Activated T-helper 1 cell treated with anti-CD3 and anti-CD28 coated beads, Interleukin-2, amount 50 U/mL, for 16 hours (primary cell): ENCODE measurements at places on chromosomes 5 and 9.

GRCh38 chr5:84285641-84286637 lies 98.7 kb downstream of the EDIL3 start:
- no peak for DNase-seq

- no peak for DNase-seq
Measured at GRCh38 chr5:142861011-142861410, 90.8 kb downstream of the ARHGAP26 start.

- no peak for DNase-seq
Measured at GRCh38 chr5:168366116-168366515, 74.7 kb downstream of the WWC1 start.

DNA sequence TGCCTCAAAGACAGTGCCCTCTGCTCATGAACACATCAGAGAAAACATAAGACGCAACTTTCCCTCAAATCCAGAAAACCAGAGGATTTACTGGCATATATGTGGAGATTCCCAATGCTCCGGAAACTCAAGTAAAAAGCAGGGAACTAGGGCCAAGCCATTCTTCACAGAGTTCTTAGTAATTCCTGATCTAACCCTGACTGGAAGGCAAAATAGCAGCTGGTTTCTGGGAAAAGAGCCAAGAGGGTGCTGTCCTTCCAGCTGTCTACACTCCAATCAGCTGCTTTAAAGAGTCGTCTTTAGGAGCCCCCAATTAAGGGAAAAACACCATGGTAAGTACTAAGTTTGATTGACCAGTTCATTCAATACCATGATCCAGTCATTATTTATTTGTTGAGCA lies 49.6 kb downstream of the GNA14 start:
- no peak for DNase-seq

- DNase-seq: no peak
Measured at GRCh38 chr5:34913072-34913471, 2.2 kb downstream of the RAD1 start.

GRCh38 chr5:7321724-7322123 lies 74.2 kb upstream of the ADCY2 start:
- no peak for DNase-seq

DNA sequence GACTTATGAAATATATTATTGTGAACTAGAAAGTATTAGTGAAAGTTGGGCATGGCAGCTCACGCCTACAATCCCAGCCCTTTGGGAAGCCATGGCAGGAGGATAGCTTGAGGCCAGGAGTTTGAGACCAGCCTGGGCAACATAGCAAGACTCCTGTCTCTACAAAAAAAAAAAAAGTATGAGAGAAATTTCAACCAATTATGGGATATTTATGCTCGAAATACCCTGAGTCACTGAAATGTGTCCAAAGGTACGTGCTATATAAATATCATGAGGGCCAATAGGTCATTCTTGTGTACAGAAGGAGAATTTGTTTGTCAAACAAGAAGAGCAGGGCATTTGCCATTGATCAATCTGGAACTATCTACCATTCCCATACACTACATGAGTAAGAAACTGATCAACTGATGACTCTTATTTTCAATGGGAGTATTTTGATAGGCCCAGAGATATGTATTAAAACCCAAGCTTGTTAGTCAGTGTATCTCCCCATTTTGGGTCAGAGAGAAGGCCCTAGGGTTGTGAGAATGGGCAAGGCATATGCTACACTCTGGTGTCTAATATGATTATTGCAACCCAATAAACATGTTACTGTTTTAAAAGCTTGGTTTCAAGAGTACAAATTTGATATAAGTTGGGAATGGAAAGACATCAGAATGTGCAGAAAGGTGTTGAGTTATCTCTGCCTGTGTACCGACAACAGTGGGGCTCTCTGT lies 21.7 kb upstream of the HOMER1 start:
- DNase-seq: no peak

- DNase-seq: no peak
Measured at GRCh38 chr9:87334366-87334765, 163.3 kb upstream of the DAPK1 start.

DNA sequence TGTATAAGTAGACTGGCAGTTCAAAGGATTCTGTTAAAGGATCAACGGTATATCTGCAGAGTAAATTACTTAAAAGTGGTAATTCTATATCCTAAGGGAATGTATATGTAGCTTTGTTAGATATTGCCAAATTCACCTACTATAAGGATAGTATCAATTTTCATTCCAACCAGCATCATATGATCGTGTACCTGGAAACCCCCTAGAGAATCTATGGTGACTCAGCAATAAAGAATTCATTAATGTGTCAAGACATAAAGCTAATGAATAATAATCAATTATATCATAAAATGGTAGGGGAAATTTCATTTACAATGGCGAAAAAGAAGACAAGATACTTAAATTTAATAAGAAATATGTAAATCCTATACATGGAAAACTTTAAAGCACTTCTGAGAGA lies 234.1 kb upstream of the ACTBL2 start:
- DNase-seq: no peak

DNA sequence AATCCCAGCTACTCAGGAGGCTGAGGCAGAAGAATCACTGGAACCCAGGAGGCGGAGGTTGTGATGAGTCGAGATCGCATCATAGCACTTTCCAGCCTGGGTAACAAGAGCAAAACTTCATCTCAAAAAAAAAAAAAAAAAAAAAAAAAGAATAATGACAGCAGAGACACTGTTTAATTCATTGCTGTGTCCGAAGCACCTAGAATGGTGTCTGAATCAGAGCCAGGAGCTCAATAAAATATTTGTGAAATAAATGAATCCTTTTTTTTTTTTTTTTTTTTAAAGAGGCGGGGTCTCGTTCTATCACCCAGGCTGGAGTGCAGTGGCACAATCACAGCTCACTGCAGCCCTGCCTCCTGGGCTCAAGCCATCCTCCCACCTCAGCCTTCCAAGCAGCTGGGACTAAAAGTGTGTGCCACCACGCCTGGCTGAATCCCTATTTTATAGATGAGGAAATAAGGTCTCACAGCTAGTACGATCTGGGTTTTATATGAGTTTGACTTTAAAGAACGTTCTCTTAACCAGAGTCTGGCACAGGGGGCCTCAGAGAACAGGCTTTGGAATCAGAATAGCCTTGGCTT lies 47.8 kb downstream of the THOC3 start:
- DNase-seq: no peak

DNA sequence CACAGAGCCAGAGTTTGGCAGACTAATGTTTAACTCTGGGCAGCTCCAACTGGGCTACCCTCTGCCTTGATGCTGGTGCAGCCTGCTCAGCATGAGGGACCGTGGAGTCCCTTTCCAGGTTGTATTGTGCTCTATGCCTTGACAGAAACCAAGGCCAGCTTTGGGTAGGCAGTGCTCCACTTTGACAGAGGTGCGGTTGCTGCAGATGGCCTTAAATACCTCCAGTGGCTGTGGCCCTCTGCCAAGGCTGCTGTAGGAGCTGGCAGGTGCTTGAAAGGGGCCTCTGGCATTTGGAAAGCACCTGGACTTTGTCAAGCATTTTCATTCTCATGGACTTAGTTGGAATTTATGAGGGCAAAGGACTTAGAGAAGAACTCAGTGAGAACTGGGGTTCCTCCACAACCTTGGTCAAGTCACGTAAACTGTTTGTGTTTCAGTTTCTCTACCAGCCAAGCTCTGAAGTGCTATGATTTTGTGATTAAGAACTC lies 249.7 kb upstream of the ZNF462 start:
- no peak for DNase-seq

DNA sequence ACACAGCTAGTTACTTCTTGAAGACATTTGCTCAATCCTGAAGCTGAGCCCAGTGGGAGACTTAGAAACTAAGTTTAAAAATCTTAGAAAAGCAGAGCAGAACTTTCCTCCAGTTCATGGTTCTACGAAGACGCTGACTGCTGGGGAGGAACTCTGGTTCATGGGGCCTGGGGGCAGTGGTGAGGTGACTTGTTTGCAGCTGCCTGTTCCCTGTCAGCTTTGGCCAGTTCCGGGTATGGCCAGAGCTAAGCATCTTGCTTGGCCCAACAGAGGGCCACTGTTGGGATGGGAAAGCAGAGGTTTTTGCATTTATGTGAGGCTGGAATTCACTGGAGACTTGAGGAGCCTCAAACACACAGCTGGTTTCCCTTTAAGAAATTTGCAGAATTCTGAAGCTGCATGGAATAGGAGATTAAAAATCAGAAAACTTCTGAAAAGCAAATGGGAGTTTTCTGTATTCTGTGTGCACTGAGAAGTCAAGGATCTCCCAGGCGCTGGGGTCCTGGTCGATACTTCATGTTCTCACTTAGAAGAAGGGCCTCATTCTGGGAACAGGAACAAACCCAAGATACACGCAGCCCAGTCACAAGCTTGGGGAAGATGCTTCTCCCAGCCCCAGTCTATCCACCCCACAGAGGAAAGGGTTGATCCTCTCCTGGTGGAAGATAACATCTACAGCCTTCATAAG lies 10.6 kb upstream of the HMHB1 start:
- no peak for DNase-seq

DNA sequence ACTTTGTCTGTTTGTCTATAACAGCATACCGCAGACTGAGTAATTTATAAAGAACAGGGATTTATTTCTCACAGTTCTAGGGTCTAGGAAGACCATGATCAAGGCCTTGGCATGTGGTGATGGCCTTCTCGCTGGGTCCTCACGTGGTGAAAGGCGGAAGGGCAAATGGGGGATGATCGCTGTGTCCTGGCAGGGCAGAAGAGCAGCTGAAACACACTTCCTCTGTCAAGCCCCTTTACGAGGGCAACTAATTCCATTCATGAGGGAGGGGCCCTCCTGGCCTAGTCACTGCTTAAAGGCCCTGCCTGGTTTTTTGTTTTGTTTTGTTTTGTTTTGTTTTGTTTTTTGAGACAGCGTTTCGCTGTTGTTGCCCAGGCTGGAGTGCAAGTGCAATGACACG lies 41.9 kb upstream of the UBTD2 start:
- no peak for DNase-seq

DNA sequence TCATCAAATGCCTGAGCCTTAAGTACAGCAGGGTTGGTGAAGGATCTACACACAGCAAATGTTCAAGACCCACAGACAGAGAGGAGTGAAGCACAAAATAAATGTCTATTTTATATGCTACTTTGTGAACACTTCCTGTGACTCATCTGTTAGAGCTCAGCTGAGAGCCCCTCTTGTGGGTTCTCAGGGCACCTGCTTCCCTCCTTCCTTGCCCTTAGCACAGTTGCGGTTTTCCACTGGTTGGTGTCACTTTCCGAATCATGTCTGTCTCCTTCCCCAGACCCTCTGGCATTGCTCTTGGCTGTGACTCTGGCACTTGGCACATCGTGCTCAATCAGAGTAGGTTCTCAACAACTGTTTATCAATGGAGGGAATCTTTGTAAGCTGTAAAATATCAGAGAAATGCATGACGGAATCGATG lies 128.5 kb upstream of the STC2 start:
- no peak for DNase-seq

GRCh38 chr5:38913714-38914113 lies 67.9 kb downstream of the OSMR start:
- DNase-seq: no peak

DNA sequence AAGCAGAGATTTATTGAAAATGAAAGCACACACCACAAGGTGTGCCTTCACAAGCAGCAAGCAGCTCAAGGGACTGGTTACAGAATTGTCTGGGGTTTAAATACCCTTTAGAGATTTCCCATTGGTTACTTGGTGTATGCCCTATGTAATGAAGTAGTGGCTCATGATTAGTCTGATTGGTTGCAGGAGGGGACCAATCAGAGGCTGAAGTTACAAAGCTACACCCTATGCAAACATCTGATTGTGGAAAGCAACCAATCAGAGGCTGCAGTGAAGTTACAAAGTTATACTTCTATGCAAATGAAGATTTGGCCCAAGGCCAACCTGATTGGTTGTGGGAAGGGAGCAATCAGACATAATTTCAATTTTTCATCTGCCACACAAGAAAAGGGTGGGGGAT lies 119.9 kb downstream of the C9orf152 start:
- DNase-seq: no peak

- no peak for DNase-seq
Measured at GRCh38 chr9:117101008-117101407, 313.8 kb downstream of the ASTN2 start.

- no peak for DNase-seq
Measured at GRCh38 chr5:133848341-133848811, 120.0 kb downstream of the C5orf15 start.

GRCh38 chr5:132437604-132438266 lies 52.8 kb downstream of the IRF1 start:
- no peak for DNase-seq

DNA sequence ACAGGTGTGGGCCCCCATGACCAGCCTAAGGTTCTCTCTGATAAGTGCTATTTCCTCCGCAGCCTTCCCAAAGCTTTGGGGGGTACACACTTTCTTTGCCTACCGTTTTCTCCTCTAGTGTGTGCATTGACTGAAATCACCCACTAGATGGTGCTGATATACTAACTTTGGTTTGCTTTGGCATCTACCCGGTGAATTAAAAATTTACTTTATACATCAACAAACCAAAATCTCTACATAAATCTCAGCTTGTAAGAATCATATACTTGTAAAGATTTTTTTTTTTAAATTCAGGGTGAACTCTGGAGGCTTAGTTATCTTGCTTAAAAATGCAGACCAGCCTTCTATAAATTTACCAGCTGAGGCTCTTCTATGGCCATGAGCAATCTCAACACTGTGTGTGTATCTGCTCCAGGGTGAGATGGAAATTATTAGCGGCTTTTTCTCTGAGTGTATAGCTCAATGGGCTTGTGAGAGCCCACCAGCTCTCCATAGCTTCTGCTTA lies 475.7 kb upstream of the TNC start:
- no peak for DNase-seq

DNA sequence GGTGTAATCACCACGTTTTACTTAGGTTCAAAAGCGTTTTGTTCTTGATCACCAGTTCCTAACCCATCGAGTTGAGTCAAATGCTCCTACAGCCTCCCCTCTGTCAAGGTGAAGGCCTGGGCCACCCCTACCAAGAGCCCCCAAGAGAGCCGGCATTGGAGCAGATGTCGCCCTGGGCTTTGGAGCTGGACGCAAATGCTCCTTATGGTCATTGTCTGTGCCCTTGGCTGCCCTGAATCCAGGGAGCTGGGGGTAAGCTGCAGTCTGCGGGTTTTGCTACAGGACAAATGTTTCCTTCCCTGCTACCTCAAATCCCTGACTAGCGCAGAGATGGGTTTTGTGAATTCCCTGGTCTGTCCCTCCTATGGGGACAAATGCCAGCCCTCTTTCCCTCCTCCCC lies 4.9 kb downstream of the RNF183 start:
- no peak for DNase-seq

GRCh38 chr9:34169125-34169524 lies 9.7 kb upstream of the UBAP1 start:
- DNase-seq: no peak

DNA sequence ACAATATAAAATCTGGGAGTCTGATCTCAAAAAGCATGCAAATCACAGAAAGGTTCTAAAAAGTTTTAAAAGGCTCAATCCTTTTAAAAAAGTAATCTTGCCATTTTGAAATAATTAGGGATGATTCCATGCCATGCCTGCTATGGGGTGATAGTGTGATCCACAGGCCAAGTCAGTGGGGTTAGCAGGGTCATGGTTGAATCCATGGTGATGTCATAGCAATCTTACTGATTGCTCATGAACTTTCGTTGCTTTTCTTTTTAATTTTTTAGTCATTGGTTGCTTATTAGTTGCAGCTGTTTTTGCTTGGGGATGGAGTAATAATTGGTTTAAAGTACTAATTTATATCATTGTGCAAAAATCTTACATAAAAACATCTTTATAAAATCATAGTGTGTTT lies 485.0 kb downstream of the ENC1 start:
- no peak for DNase-seq

GRCh38 chr9:36163786-36164170 lies 5.4 kb upstream of the CCIN start:
- DNase-seq: no peak

- DNase-seq: no peak
Measured at GRCh38 chr9:127897193-127897692, 2.2 kb downstream of the ST6GALNAC6 start.

- no peak for DNase-seq
Measured at GRCh38 chr9:129239946-129240490, 62.0 kb upstream of the IER5L start.
